ENCODE measurements at places on chromosomes 1 and 21. TPM values are rescaled to one million over a fixed set of nuclear protein-coding genes. Genes with fewer than 3 reads are reported as not detected.

The RGS13 gene
- not detected for total RNA-seq

The C4BPB gene
- 1.1 TPM for total RNA-seq

The GSTM3 gene
- total RNA-seq, result 33.5 TPM

The RBM34 gene
- 60.5 TPM for total RNA-seq

The MAP1LC3C gene
- 0.25 TPM for total RNA-seq

The RBP7 gene
- total RNA-seq, result 4.9 TPM

The FCER1A gene
- total RNA-seq, result not detected

The TEX38 gene
- not detected for total RNA-seq

The ITLN1 gene
- not detected for total RNA-seq

The SPRR1A gene
- not detected for total RNA-seq

The TTC39A gene
- 1.1 TPM for total RNA-seq

The KANK4 gene
- total RNA-seq, result 0.19 TPM

The SIK1 gene
- 9.8 TPM for total RNA-seq

The CFHR1 gene
- 0.39 TPM for total RNA-seq

The RUSC1 gene
- total RNA-seq, result 48.9 TPM

The KRTAP22-2 gene
- total RNA-seq, result not detected

The HCN3 gene
- 5.4 TPM for total RNA-seq

The RGSL1 gene
- not detected for total RNA-seq

The CLCNKA gene
- 0.24 TPM for total RNA-seq

The LCE1A gene
- total RNA-seq, result not detected

The PSRC1 gene
- 18.6 TPM for total RNA-seq

The C1orf198 gene
- 18.5 TPM for total RNA-seq

The RORC gene
- total RNA-seq, result not detected

The DNAI4 gene
- 0.74 TPM for total RNA-seq

The UBL4B gene
- not detected for total RNA-seq

The S100A12 gene
- not detected for total RNA-seq

The TRIM58 gene
- not detected for total RNA-seq

The PKLR gene
- total RNA-seq, result not detected

The E2F2 gene
- total RNA-seq, result 3.4 TPM

The OR2W3 gene
- total RNA-seq, result not detected
